ENCODE measurements at places on chromosomes 13 and 19.
A peak's percentile ranks its signal among the peaks of the same experiment; 100 is the strongest.

DNA sequence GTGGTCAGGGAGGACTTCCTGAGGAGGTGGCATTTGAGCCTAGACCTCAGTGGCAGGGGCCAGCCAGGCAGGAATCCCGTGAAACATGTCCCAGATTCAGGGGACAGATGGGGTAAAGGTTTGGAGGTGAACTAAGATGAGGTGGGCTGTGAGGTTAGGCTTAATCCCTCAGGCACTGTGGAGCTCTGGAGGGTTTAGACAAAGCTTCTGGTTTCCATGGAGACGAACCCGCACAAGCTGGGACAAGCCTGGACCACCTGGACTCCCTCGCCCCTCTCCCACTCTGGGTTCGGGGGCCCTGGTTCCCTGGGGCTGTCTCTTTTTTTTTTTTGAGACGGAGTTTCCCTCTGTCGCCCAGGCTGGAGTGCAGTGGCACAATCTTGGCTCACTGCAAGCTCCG is 15.7 kb downstream of the TJP3 start:
- DNase-seq: no peak

DNA sequence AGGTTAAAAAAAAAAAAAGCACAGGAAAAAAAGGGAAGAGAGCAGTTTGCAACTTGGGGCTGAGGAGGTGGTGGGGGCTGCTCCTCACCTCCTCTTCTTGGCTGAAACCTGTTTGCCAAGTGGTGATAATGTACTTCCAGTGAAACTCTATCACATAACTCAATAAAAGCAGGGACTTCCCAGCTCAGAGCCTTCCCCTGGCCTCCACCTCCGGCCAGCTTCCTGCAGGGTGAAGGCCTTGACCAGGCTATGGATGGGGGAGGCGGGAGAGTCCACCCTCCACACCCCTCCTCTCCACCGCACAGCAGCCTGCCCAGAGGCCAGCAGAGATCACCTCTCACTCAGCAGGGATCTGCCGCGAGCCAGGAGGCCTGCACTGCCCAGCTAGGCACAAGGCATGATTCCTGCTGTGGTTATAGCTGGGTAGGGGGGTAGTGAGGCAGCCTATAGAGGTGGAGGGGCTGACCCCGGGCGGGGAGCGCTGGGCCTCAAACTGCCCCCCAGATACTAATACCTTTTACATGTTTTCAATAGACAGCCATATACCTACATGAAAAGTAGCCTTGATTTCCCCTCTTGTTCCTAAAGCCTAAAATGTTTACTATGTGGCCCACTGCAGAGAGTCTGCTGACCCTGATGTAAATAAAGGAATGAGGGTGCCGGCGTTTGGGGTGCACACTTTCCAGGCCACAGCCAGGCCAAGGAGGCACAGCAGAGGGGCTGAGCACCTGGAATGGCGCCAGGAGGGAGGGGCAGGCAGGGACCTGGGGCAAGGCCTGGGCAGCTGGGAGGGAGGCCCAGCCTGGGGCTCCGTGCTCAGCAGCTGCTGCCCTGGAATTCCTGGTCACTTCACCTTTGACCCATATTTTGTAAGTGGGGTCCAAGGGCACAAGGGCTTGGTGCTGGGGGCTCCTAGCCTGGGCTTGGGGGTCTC is 10.3 kb downstream of the ZNF787 start:
- DNase-seq: no peak

DNA sequence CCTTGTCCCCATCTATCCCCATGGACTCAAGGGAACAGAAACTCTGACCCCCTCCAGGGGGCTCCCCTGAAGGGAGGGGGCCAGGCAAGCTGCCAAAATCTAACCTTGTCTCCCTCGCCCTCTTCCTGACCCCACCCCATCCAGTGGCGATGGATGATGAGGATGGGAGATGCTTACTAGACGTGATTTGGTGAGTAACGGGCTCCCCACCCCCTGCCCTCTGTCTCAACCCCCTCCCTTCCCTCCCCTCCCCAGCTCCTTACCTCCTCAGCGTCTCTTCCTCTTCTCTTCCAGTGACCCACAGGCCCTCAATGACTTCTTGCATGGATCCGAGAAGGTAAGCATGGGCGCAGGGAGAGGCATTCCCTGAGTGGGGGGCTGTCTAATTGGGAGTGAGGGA is 39.8 kb upstream of the EHD2 start:
- no peak for DNase-seq

- no peak for DNase-seq
Measured at GRCh38 chr19:56597696-56598095, 2.6 kb downstream of the ZNF71 start.

DNA sequence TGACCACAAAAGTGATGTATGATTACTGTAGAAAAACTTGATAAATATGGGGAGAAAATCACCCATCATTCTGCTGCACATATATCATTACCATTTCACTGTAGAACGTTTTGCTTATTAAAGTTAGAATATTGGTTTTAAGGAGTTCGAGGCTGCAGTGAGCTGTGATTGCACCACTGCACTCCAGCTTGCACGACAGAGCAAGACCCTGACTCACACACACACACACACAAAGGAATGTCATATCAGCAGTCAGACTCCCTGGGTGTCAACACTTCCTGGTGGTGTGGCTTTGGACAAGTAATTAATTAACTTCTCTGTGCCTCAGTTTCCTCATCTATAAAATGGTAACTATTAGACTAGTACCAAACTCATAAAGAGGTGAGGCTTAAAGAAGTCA is 11.3 kb upstream of the PNMA8A start:
- DNase-seq: no peak

DNA sequence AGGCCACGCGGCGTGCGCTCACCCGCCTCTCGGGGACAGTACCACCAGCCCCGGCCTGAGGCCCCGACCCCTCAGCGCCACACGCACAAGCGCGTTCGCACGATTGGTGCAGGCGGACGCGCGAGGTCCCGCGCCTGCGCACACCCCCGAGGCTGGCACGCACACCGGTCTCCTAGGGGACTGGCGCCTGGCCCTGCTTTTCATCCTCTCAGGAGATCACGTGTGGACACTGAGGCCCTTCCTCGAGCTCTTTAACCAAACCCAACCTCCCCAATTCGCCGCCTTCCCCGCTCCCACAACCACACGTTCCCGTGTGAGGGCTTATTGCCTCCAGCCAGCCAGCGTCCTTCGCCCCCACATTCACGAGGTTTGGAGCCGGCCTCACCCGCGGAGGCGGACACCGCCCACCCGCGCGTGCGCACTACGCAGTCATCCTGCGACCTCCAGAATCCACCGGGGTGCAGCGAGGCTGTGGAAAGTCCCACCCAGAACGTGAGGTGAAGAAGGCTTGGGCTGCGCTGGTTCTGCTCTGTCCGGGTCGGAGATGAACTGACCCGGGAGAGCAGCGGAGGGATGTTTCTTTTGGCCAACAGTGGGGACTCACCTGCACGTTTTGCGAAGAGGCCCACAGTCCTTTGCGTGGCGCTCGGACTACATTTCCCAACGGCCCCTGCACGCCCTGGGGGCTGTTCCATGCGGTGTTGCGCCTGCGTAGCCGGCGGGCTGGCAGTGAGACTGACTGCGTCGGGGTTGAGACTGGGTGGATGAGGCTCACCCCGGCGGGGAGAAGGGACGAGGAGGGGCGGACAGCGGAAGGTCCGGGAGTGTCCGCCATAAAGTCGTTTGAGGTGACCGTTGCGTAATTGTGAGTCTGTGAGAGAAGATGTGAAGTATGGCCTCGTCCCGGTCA is 539 bp upstream of the ZNF667 start:
- peak; percentile 98 for DNase-seq

GRCh38 chr13:39786091-39786490 is 130.6 kb downstream of the COG6 start:
- no peak for DNase-seq

- no peak for DNase-seq
Measured at GRCh38 chr13:103473081-103473480, 406.9 kb upstream of the SLC10A2 start.

GRCh38 chr19:29855741-29856500 is 44.1 kb downstream of the CCNE1 start:
- no peak for DNase-seq

GRCh38 chr13:64546371-64546770 is 2683.8 kb downstream of the PCDH9 start:
- no peak for DNase-seq

DNA sequence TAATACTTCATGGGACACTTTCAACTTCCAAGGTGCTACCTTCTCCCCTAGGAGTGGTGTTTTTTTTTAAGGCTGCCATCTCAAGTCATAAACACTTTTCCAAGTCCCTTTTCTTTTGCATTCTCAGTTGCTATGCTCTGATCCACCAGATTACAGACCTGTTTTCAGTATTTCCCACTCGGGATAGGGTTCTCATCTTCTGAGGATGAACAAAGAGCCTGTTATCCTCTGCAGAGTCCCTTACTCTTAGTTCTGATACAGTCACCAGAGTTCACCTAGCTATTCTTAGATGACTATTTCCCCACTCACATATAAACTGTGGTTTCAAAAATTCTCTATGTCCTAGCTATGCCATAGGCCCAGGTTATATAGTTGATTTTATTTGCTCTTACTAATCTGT is 15.9 kb downstream of the ZDHHC20 start:
- no peak for DNase-seq

DNA sequence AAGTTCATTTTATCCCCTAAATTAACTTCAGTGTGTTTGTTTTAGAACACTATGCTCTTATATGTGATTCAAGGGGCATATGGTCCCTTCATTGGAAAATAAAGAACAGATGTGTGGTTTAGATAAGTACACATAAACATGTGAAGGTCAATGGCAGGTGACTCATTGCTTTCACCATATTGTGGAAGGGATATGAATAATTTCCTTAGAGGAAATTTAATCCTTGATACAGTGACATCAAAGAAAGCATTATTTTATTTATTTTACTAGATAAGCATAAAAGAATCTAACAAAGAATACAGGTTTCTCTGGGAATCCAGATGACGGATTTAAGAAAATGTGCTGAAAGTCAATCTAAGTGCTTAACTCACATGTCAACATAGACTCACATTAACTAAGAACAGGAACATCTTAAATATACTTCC is 373.5 kb downstream of the KCTD12 start:
- DNase-seq: peak; percentile 27
